ENCODE measurements at places on chromosomes 7 and 10.

GRCh38 chr10:48745662-48746245, 61.1 kb downstream of the WDFY4 start:
- DNase-seq = no peak

DNA sequence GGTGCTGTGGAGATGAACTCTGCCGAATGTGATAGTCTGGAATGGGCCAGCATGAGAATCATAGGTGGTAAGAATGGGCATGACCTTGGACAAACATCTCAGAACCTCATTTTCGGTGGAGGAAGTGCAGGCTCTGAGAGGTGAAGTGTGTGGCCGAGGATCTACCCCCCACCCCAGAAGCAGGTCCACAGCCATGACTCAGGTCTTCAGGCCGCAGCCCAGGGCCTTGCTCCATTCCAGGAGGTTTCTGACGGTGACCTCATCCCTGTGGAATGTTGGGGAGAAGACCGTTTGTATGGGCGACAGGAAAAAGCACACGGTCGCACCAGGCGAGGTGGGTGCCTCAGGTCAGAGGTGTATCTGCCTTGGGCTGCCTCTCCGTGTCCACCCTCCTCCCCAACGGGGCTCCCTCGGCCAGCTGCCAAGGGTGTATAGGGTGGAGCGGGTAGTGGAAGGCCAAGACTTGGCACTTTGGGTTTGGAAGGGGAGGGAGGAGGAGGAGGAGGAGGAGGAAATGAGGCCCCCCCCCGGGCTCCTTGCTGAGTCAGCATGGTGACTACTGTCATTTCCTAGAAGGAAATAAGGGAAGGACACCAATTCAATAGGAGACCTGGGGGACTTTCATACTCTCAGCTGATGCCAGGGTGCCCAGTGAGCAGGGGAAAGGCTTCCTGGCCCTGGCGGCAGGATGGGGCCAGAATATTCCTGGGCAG, 168.0 kb upstream of the RHEB start:
- peak; percentile 98 for DNase-seq

DNA sequence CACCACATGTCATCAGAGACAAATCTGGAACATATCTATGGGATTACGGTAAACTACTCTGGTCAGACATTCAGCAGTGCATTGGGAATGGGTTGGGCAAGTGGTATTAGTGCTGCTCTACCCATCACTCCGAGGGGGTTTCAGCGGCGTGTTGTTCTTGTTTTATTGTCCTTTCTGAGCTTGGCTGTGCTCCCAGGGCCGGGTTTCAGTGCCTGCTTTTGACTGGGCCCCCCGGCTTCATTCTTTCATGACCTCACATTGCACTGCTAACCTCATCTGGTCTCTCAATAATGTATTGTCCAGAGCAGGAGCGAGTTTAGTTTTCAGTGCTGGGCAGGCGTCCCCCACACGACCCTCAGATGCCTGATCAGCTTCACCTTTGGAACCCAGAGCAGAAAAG, 364.6 kb downstream of the PAXIP1 start:
- DNase-seq = no peak

GRCh38 chr7:128697302-128697905, 25.3 kb downstream of the GARIN1A start:
- peak; percentile 74 for DNase-seq

- DNase-seq = no peak
These were observed 40.5 kb upstream of the DPYSL4 start for GRCh38 chr10:132146271-132146671.

DNA sequence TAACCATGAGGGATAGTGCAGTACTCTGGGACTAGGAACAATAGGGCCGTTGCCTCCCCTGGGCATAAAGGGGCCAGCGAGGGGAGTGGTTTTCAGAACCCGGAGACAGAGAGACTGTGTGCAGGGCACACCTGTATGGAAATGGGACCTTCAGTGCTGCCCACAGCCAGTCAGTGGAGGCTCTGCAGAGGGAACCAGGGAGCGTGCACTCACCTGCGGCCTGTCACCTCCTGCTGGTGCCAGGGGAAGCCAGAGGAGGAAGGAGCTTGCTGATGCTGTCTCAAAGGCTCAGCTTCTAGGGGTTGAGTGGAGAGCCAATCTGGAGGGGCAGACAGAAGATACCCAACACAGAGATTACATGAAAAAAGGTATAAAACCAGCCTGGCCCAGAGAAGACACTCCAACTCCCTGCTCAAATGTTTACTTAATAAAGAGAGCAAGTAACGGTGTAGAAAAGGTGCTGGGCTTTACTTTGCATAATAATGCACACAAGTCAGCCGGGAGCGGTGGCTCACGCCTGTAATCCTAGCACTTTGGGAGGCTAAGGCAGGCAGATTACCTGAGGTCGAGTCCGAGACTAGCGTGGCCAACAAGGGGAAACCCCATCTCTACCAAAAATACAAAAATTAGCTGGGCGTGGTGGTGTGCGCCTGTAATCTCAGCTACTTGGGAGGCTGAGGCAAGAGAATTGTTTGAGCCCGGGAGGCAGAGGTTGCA, 35.5 kb upstream of the WAPL start:
- DNase-seq = no peak

DNA sequence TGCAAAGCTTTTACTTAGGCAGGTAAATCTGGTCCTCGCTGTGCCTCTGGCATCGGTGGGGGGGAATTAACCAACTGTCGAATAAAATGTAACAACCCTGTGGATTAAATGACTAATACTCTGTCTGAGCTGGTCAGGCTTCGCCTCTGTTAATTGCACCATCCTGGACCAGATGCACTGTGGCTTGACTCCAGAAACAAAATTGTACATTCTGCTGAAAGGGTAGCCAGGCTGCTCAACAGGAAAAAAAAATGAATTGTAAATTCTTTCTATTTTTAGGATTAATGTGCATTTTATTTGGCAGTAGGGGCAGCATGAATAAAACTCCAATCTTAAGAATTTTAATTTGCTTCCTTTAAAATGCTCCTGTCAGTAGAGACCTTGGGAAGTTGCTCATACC, 389.4 kb downstream of the SORCS1 start:
- no peak for DNase-seq

DNA sequence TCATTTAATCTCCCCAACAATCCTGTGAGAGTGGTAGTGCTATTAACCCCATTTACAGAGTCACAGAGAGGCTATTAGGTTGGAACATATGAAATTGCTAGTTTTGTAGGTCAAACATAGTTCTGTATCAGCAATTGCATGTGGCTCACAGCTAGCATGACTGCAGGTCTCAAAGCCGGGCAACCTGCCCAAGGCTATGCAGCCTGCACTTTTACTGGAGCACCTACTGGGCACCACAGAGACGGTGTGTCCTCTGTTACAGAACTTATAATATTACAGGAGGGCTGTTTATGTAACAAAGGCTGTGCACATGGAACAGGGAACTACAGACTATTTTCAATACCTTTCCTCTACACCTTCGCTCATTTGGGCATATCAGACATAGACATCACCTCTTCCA, 355.8 kb downstream of the RPS24 start:
- DNase-seq = no peak

- DNase-seq = peak; percentile 74
These were observed at the start of gene IFIT2 for GRCh38 chr10:89301721-89302445. TSS of gene IFIT2 (plus strand) at chr10:89302046. CDS start at chr10:89302124, 78 bp downstream.

GRCh38 chr7:13987395-13987794, 2.1 kb downstream of the ETV1 start:
- no peak for DNase-seq

DNA sequence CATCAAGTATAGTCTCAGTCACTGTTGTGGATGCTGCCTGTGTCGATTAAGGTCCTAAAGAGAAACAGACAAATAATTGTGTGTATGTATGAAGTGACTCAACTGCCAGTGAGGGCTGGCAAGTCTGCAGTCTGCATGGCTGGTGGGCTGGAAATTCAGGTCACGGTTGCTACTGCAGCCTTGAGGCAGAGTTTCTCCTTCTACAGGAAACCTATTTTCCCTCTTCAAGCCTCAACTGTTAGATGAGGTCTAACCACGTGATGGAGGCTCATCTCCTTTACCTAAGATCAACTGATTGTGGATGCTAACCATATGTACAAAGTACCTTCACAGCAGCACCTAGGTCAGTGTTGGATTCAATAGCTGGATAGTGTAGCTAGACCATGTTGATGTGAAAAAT, 29.9 kb downstream of the MBL2 start:
- no peak for DNase-seq

GRCh38 chr7:102431617-102432298, 1.6 kb upstream of the ORAI2 start:
- DNase-seq = no peak

DNA sequence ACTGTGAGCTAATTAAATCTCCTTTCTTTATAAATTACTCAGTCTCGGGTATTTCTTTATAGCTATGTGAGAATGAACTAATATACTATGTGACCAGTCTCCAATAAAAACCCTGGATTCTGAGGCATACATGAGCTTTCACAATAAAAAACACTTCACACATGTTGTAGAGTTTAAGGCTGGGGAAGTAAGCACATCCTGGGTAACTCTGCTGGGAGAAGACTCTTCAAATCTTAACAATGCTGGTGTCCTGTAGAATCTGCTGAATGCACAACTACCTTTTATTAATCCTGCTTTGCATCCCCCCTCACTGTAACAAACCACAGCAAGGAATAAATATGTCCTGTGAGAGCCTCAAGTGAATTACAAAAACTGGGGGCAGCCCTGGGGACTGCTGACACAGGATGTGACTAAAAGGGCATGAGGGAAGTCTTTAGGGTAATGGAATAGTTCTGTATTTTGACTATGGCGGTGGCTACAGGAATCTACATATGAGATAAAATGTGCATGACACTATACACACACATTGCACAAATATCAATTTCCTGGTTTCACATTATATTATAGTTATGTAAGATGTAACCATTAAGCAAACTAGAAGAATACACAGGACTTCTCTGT, 45.1 kb upstream of the KCTD7 start:
- DNase-seq = no peak

GRCh38 chr7:130560972-130561371, 69.1 kb downstream of the MEST start:
- peak; percentile 29 for DNase-seq

GRCh38 chr10:121088524-121088923, 237.4 kb downstream of the WDR11 start:
- DNase-seq = no peak

- DNase-seq = no peak
These were observed 38.4 kb downstream of the ARID5B start for GRCh38 chr10:61939902-61940301.

DNA sequence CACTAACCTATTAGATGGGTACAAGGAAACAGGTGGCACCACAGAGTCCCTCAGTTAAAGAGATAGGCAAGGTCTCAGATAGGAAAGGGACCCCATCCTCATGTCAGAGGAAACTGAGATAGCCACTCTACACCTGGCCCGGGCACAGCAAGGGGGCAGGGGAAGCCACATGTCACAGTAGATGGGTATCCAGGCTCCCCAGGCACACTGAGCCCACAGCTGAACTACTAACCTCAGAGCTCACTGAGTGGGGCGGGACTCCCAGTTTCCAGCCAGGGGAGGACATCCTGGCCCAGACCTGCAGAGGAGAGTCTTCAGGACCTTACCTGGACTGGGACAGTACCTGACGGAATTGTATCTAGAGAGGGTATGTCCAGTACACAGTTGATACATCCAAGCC, 3.7 kb upstream of the CDHR1 start:
- DNase-seq = no peak

- no peak for DNase-seq
These were observed 102.0 kb upstream of the CTBP2 start for GRCh38 chr10:125262409-125262808.

- DNase-seq = peak; percentile 66
These were observed 8.5 kb downstream of the C10orf90 start for GRCh38 chr10:126661841-126662515.

Data from AG08395 (cell line).